ENCODE measurements at places on chromosomes 11 and 22.

- no peak for DNase-seq
Observed at GRCh38 chr11:128806506-128807261, 60.4 kb downstream of the KCNJ1 start.

GRCh38 chr22:19815093-19815822, 39.4 kb downstream of the GNB1L start:
- DNase-seq = peak; percentile 40

GRCh38 chr22:31637447-31637890, 24.5 kb downstream of the PISD start:
- DNase-seq = no peak

- no peak for DNase-seq
Observed at GRCh38 chr11:129724866-129725265, 90.8 kb upstream of the TMEM45B start.

GRCh38 chr22:45585437-45585755, 82.7 kb downstream of the FBLN1 start:
- no peak for DNase-seq

DNA sequence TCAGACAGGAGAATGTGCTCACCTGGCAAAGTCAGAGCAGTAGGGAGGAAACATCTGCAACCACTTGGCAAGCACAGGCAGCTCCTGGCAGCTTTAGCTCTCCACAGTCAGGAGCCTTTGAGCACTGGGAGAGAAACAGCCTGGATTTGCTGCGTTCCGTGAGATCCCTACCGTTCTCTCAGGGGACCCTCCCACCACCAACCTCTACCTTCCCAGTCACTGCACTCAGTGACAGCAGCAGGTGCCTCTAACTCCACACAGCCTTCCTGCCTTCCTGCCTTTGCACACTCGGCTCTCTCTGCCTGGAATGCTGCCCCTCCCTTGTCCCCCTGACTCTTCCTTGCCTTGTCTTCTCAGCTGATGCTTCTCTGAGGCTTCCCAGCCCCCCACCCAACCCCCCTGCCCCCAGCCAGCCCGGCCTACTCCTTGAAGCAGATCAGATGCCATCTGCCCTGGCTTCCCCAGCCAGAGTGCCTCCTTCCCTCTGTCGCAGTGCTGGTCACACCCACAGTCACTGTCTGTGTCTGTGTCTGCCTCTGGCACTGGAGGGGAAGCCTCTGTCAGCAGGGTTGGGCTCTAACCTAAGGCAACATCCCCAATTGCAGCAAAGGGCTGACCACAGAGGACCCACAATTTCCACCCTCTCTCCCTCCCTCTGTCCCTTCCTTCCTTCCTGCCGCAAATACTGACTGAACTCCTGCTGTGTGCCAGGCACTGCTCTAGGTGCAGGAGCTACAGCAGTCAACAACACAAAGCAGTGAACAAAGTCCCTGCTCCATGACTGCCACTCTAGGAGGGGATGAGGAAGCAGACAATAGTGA, 14.9 kb upstream of the TSKU start:
- DNase-seq = no peak

DNA sequence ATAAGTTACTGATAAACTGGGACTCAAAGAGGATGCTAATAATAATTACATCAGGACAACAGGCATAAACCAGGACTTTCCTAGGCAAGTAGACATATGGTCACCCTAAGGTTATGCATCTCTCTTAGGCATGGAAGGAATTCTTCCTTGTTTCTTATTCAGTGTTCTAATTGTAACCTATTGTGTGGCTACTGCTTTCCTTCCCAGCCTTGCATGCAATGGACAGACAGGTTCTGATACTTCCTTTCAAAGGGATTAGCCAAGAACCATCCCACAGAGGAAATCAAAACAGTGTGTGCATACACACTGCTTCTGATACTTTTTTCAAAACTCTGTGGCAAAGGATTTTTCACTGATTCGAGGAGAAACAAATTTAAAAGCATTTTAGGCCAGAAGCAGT, 48.3 kb downstream of the RRAS2 start:
- DNase-seq = no peak

DNA sequence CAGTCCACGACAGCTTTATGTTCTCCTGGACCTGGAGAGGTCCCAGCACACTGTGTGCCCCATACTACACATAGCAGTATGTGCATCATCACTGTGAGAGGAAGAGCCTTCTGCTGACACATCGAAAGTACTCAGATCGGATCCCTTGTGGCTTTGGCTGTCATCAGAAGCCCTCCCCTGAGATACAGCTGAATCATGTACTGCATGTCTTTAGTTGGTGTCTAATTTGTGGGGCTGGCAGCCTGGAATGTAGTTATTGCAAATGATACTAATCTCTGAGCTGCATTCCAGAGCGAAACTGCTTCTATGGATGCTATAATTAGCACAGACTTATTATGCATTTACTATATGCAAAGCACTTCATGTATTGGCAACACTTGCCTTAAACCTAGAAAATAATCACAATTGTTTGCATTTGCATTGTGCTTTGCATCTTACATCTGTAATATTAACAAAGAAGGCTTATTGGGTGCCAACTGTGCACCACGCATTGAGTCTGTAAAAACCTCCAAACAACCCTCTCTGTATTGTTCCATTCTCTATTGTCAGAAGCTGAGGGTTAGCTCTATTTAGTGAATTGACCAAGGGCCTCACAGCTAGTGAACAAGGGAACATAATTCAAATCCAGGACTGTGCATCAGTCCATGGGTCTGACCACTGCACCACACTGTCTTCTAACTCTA, 89.2 kb upstream of the CRTAM start:
- no peak for DNase-seq

- DNase-seq = no peak
Observed at GRCh38 chr11:126419801-126420697, 64.6 kb downstream of the ST3GAL4 start.

DNA sequence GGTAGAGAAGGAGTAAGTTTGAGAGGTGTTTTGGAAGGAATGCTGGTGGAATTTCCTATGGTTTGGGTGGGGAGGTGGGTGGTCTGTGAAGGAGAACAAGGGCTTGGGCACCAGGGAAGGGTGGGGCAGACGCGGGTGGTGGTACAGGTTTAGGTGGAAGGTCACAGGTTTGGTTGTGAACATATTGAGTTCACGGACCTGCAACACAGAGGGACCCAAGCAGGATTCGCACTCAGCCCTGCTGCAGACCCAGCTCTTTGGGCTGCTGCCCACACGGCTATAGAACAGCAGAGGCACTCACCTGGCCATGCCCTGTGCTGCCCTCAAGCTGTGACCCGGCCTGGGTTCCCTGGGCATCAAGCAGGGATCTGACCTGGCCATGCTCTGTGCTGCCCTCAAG, 33.5 kb upstream of the EMID1 start:
- DNase-seq = no peak

DNA sequence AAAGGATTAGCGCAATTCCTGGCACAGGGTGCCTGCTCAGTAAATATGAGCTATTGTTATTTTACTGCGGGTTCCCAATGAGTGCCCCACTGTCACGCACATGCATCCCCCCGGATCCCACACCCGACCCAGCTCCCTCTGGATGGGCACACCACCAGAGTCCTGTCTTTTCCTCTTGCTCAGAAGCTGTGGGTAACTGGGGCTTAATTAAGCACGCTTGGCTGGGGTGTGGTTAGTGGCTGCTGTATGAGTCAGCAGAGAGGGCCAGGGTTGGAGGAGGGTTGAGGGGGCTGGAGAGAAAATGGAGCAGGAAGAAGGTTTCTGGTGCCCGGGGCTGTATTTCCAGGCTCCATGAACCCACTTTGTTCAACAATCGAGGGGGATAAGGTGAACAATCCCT, 30.3 kb upstream of the NECTIN1 start:
- no peak for DNase-seq

GRCh38 chr11:63660972-63661371, 10.2 kb downstream of the ATL3 start:
- no peak for DNase-seq

- no peak for DNase-seq
Observed at GRCh38 chr11:85869781-85870180, 14.6 kb downstream of the CCDC83 start.

- no peak for DNase-seq
Observed at GRCh38 chr11:2836315-2837095, 49.1 kb downstream of the CDKN1C start.

DNA sequence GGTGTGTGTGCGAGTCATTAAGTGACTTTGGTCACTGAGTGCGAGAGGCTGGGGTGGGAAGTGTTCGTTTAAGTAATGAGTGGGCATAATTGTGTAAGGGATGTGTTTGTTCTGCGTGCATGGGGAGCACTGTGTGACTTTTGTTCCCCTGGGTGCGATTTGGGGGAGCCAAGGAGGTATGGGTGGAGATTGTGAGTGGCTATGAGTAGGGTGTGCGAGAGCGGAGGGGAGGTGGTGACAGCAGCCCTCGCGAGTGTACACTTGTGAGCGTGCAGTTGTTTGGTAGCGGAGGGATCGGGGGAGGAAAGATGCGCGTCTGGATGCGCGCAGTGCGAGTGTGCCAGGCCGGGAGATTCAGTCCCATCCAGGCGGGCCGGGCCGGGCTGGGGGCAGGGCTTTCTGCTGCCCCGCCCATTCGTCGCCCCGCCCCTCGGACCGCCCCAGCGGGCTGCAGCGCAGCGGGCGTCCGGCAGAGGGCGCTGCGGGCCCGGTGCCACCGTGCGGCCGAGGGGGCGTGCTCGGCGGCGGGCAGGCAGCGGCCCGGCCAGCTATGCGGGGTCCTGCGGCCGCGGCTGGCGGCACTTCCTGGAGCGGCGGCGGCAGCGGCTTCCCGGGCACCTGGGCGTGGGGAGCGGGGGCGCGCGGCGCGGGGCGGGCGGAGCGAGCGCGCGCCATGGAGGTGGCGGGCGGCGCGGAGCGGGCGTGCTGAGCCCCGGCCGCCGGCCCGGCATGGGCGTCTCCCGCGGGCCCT, at the start of gene DGKZ:
Gene DGKZ, plus strand, starts transcription at position 578 of the 751 bp plus-strand sequence. CDS start 197 bp downstream, outside the sequence.
- peak; percentile 98 for DNase-seq

DNA sequence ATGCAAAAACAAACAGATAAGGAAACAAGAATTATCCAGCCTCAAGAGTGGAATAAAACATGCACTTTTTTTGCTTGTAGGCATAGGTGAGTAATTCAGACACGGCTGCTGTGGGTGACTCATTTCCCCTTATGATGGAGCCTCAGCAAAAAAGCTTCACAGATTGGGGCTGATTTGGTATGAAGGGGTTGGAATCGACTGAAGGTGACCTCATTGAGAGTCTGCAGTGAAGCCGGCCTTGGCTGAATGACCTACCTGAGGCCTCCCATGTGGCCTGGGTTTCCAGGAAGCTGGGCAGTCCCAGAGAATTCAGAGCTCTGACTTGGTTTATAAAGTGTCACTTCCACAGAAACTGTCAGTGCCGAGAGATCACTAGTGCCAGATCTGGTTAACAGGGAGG, 34.2 kb upstream of the VPREB1 start:
- peak; percentile 81 for DNase-seq

GRCh38 chr11:22331771-22332170, 6.4 kb upstream of the SLC17A6 start:
- DNase-seq = no peak
